MM.1S (cell line): ENCODE measurements at places on chromosomes 2 and 18.

DNA sequence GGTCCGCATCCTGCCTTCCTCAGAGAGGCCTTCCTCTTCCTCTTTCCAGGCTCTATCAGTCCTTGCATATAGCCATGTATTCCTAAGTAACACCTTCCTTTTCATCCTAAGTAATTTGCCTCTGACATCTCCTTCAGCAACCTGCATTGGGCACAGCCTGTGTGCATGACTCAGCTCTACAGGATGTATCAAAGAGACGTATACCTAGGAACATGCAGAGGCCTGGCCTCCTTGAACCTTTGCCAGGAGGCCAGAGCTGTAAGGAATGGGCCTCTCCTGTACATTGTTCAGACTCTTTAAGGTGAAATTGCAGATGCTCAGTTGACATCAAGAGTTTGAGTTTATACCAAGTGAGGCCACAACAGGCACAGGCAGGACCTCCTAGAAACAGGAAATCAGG, 76.0 kb upstream of the CELF4 start:
- H3K27ac ChIP-seq, result no peak overlapping the region
- H3K27me3 ChIP-seq, result no peaks in the 10 kb centered on the region
- H3K4me3 ChIP-seq, result no peak overlapping the region
- H3K4me1 ChIP-seq, result no peaks in the 10 kb centered on the region
- no peaks in the 10 kb centered on the region for H3K36me3 ChIP-seq
- no peak for DNase-seq

DNA sequence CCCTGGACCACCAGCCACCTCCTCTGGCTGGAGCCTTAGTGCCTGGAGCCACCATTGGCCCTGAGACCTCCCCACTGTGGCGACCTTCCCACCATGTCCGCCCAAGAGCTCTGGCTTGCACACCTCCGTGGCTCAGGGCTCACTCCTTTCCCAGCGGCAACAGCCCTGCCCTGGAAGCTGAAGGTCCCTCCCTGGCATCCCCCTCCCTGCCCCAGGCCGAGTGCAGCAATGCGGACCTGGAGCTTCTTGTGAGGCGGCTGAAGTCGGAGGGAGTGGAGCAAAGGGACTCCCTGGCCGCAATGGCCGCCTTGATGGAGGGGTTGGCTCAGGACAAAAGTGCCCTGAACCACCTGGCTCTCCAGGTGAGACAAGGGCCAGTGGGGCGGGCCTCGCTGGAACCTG, 28.6 kb downstream of the CROCC2 start:
- H3K4me1 ChIP-seq, result no peaks in the 10 kb centered on the region
- H3K36me3 ChIP-seq, result no peaks in the 10 kb centered on the region
- no peak for DNase-seq
- H3K4me3 ChIP-seq, result no peak overlapping the region
- peaks cover 96% of the 10 kb centered on the region for H3K27me3 ChIP-seq
- H3K27ac ChIP-seq, result no peak overlapping the region

GRCh38 chr2:46796843-46797625, 118.6 kb downstream of the MCFD2 start:
- no peaks in the 10 kb centered on the region for H3K36me3 ChIP-seq
- H3K27ac ChIP-seq, result no peak overlapping the region
- DNase-seq, result no peak
- no peaks in the 10 kb centered on the region for H3K27me3 ChIP-seq
- no peaks in the 10 kb centered on the region for H3K4me1 ChIP-seq
- H3K4me3 ChIP-seq, result no peak overlapping the region

- H3K36me3 ChIP-seq, result no peaks in the 10 kb centered on the region
- no peaks in the 10 kb centered on the region for H3K27me3 ChIP-seq
- no peak for DNase-seq
- H3K27ac ChIP-seq, result no peak overlapping the region
- H3K4me1 ChIP-seq, result peaks cover 9% of the 10 kb centered on the region
- peak overlapping the region; percentile 83 for H3K4me3 ChIP-seq
Observed at GRCh38 chr2:130391872-130392670, 36.2 kb downstream of the PTPN18 start.

- H3K36me3 ChIP-seq, result no peaks in the 10 kb centered on the region
- H3K27ac ChIP-seq, result no peak overlapping the region
- H3K4me3 ChIP-seq, result no peak overlapping the region
- no peaks in the 10 kb centered on the region for H3K27me3 ChIP-seq
- peak; percentile 82 for DNase-seq
Observed at GRCh38 chr2:157492189-157492773, 48.4 kb upstream of the CYTIP start.

- H3K27me3 ChIP-seq, result no peaks in the 10 kb centered on the region
- H3K27ac ChIP-seq, result no peak overlapping the region
- no peaks in the 10 kb centered on the region for H3K36me3 ChIP-seq
- H3K4me1 ChIP-seq, result peaks cover 4% of the 10 kb centered on the region; the same call in 1 of the 2 replicates
- DNase-seq, result no peak
- H3K4me3 ChIP-seq, result no peak overlapping the region
Observed at GRCh38 chr2:198692907-198693510, 764.7 kb downstream of the SATB2 start.

GRCh38 chr18:69109686-69110085, 291.0 kb upstream of the DOK6 start:
- H3K27ac ChIP-seq, result no peak overlapping the region
- no peaks in the 10 kb centered on the region for H3K36me3 ChIP-seq
- no peak overlapping the region for H3K4me3 ChIP-seq
- H3K4me1 ChIP-seq, result no peaks in the 10 kb centered on the region
- no peak for DNase-seq
- H3K27me3 ChIP-seq, result no peaks in the 10 kb centered on the region

- H3K36me3 ChIP-seq, result no peaks in the 10 kb centered on the region
- H3K4me3 ChIP-seq, result no peak overlapping the region
- no peaks in the 10 kb centered on the region for H3K4me1 ChIP-seq
- DNase-seq, result no peak
Observed at GRCh38 chr18:24031916-24032315, 17.4 kb downstream of the TTC39C start.

GRCh38 chr2:88751768-88752167, 60.3 kb downstream of the RPIA start:
- H3K4me1 ChIP-seq, result peaks cover 84% of the 10 kb centered on the region
- no peaks in the 10 kb centered on the region for H3K36me3 ChIP-seq
- DNase-seq, result peak; percentile 89
- no peak overlapping the region; the same call in 1 of the 2 replicates for H3K4me3 ChIP-seq

DNA sequence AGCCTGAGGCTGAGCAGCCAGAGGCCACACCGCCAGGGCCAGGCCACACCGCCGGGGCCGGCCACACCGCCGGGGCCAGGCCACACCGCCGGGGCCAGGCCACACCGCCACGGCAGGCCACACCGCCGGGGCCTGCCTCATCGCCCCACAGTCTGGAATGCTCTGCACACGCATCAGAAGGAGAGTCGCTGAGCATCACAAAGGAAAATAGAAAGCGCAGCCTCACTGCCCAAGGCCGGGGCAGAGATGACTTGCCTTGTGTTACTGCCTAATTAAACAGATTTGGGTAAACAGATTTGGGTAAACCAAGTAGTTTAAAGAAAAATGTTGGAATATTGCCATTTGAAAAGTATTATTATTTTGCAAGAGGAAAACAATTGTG, 10.4 kb upstream of the NFATC1 start:
- H3K27ac ChIP-seq, result no peak overlapping the region
- no peaks in the 10 kb centered on the region for H3K36me3 ChIP-seq
- H3K4me1 ChIP-seq, result no peaks in the 10 kb centered on the region

DNA sequence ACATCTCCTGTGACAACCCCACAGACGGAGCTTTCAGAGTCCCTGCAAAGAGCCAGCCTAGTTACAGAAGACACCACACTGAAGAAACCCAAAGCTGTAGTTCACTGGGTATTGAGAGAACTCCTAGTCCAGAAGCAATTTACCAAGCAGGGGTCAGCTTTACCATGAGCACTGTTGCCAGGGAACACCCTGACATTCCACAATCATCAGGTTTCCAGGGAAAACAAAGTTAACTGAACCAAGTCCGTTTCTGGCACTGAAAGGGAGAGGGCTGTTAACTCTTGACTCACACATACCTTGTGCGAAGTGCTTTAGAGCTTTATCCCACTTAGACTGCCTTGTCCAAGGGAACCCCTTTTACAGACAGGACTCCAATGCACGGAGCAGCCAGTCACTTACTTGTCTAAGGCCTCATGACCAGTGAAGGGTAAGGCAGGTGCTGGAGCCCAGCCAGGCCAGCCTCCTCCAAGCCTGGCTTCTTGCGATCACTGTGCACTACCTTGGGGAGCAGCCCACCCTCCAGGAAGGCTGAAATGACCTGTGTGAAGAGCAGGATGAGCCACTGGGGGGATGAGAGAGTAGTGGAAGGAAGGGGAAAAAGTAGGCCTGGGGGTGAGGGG, 53.9 kb downstream of the REEP1 start:
- no peak for DNase-seq
- H3K27ac ChIP-seq, result no peak overlapping the region
- H3K4me1 ChIP-seq, result no peaks in the 10 kb centered on the region
- no peaks in the 10 kb centered on the region for H3K27me3 ChIP-seq

GRCh38 chr2:188734691-188735090, 239.5 kb upstream of the COL3A1 start:
- no peak overlapping the region for H3K4me3 ChIP-seq
- no peaks in the 10 kb centered on the region for H3K36me3 ChIP-seq
- no peak overlapping the region for H3K27ac ChIP-seq
- DNase-seq, result no peak
- no peaks in the 10 kb centered on the region for H3K27me3 ChIP-seq

DNA sequence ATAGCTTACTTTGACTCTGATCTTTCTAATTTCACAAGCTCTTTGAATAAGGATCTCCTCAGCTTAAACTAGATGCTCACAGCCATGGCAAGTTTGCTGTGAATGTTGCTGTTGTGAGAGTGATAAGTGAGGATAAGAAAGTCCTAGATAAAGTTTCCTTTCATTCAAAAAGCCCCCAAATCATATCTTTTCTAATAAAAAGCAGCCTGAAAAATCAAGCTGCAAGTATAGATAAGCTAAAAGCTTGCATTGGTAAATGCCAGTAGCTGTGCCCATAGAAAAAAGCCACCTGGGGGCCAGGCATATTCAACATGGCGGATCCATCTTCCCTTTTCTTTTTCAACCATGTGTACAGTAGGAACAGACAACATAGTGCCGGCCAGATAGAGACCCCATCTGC, 4.3 kb downstream of the NLRC4 start:
- H3K4me3 ChIP-seq, result no peak overlapping the region
- no peak overlapping the region for H3K27ac ChIP-seq
- H3K36me3 ChIP-seq, result no peaks in the 10 kb centered on the region
- no peak for DNase-seq
- peaks cover 3% of the 10 kb centered on the region; the same call in 1 of the 2 replicates for H3K4me1 ChIP-seq

GRCh38 chr2:220781622-220782241, 790.4 kb downstream of the EPHA4 start:
- no peak overlapping the region for H3K4me3 ChIP-seq
- no peak for DNase-seq
- no peaks in the 10 kb centered on the region for H3K4me1 ChIP-seq
- no peaks in the 10 kb centered on the region for H3K27me3 ChIP-seq
- H3K27ac ChIP-seq, result no peak overlapping the region

- H3K27ac ChIP-seq, result no peak overlapping the region
- H3K27me3 ChIP-seq, result no peaks in the 10 kb centered on the region
- no peak overlapping the region for H3K4me3 ChIP-seq
- no peak for DNase-seq
- no peaks in the 10 kb centered on the region for H3K36me3 ChIP-seq
- H3K4me1 ChIP-seq, result no peaks in the 10 kb centered on the region
Observed at GRCh38 chr2:220078439-220078838, 451.0 kb downstream of the SLC4A3 start.

GRCh38 chr2:126431136-126431535, 224.8 kb upstream of the GYPC start:
- H3K4me1 ChIP-seq, result peaks cover 4% of the 10 kb centered on the region
- H3K27ac ChIP-seq, result no peak overlapping the region
- no peak overlapping the region for H3K4me3 ChIP-seq
- no peak for DNase-seq
- no peaks in the 10 kb centered on the region for H3K27me3 ChIP-seq
- no peaks in the 10 kb centered on the region for H3K36me3 ChIP-seq

GRCh38 chr2:143649226-143649740, 520.1 kb downstream of the ARHGAP15 start:
- H3K27me3 ChIP-seq, result no peaks in the 10 kb centered on the region
- H3K27ac ChIP-seq, result no peak overlapping the region
- no peak overlapping the region for H3K4me3 ChIP-seq
- H3K36me3 ChIP-seq, result no peaks in the 10 kb centered on the region
- no peak for DNase-seq

- no peaks in the 10 kb centered on the region for H3K36me3 ChIP-seq
- H3K4me3 ChIP-seq, result no peak overlapping the region
- no peaks in the 10 kb centered on the region for H3K4me1 ChIP-seq
- DNase-seq, result no peak
Observed at GRCh38 chr18:10051877-10052631, 138.2 kb downstream of the VAPA start.

DNA sequence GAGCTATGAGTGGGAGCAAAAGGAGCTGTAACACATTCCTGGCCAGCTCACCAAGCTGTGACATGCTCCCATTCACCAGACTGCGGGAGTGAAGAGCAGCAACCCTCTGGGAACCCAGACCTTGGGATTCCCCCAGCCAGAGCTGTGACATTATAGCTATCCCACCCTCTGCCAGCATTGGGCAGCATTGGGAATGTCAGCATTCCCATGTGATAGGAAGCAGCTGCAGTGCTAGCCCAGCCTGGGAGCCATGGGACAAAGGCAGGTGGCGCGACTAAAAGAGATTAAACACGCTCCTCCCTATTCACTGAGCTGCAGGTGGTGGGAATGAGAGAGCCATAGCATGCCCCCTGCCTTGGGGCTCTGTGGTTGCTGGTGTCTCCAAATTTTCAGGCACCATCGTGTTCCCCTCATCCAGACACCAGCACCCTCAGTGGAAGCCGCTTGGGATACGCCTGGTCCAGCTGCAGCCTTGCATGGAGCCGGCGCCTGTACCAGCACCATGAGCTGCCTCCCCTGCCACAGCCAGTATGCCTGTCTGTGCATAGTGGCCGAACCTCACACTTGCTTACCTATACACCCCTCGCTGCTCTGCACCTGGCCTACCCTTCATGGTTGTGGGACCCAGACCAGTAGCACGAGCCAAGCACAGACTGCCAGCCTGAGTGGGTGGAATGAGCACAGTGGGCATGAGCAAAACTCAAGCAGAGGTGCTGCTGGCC, 695.6 kb upstream of the GCFC2 start:
- no peaks in the 10 kb centered on the region for H3K4me1 ChIP-seq
- H3K4me3 ChIP-seq, result no peak overlapping the region
- no peaks in the 10 kb centered on the region for H3K27me3 ChIP-seq
- H3K27ac ChIP-seq, result no peak overlapping the region
- DNase-seq, result no peak

DNA sequence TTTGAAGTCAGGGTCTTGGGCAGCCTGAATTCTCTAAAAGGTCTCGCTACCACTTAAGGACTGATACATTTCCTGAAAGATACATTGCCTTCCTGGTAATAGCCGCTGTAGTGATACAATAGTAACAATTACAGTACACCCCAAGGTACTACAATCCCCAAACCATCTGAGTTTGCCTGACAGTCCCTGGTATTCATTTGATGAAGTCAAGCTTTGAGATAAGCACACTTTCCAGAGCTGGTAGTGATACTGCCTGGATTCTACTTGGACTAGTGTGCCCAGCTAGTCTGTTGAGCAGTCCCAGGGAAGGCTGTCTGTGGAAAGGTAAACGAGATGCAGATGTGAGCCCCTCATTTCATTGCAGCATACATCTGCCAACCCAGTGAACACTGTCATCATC, 24.4 kb upstream of the ITGB6 start:
- peaks cover 12% of the 10 kb centered on the region for H3K4me1 ChIP-seq
- H3K27ac ChIP-seq, result no peak overlapping the region
- no peaks in the 10 kb centered on the region for H3K27me3 ChIP-seq
- no peak overlapping the region for H3K4me3 ChIP-seq

- H3K4me1 ChIP-seq, result no peaks in the 10 kb centered on the region
- H3K36me3 ChIP-seq, result no peaks in the 10 kb centered on the region
- DNase-seq, result no peak
- no peaks in the 10 kb centered on the region for H3K27me3 ChIP-seq
- no peak overlapping the region for H3K27ac ChIP-seq
Observed at GRCh38 chr18:56391931-56392590, 246.3 kb downstream of the TXNL1 start.
